CD4-positive, alpha-beta T cell treated with Interleukin-4 for 1 hour (primary cell): ENCODE measurements at places on chromosomes 13 and 19.

DNA sequence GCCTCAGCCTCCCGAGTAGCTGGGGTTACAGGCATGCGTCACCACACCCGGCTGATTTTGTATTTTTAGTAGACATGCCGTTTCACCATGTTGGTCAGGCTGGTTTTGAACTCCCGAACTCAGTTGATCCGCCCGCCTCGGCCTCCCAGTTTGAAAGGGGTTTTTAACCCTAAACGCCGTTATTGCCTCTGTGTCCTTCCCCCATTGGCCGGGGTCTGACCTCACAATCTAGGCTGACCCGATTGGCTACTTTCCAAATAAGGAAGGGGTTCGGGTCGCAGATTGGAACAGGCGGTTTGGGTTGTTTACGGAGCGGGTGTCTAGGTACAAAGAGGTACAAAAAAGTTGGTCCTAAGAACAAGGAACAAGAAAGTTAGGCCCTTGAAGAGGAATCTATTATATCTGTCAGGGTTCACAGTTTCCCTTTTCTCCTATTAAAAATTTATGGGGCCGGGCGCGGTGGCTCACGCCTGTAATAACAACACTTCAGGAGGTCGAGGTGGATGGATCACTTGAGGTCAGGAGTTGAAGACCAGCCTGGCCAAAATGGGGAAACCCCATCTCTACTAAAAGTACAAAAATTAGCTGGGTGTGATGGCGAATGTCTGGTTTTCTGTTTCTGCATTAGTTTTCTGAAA, 1.0 kb downstream of the ZNF253 start:
- DNase-seq = peak; percentile 76

DNA sequence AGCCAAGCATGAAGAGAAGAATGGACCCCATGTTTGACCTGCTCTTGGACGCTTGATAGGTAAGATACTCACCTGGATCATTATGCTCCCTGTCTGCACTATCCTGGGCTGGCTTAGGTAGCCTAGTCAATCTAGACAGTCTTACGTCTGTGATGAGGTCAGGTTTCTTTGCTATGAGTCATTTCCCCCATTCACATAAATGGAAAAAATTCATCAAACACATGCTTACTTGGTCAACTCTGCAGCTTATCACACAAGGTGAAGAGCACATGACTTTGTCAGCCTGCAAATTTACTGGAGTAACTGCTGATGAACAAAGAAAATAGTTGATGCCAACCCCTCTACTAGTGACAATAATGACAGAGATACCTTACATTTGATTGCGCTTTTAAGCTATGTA, 170.0 kb downstream of the NUFIP1 start:
- DNase-seq = no peak

- DNase-seq = peak; percentile 77
These were observed at the start of gene ZNF579 for GRCh38 chr19:55580628-55581144. ZNF579 (minus strand) TSS chr19:55580848; CDS start chr19:55579639, 1,209 bp downstream.

DNA sequence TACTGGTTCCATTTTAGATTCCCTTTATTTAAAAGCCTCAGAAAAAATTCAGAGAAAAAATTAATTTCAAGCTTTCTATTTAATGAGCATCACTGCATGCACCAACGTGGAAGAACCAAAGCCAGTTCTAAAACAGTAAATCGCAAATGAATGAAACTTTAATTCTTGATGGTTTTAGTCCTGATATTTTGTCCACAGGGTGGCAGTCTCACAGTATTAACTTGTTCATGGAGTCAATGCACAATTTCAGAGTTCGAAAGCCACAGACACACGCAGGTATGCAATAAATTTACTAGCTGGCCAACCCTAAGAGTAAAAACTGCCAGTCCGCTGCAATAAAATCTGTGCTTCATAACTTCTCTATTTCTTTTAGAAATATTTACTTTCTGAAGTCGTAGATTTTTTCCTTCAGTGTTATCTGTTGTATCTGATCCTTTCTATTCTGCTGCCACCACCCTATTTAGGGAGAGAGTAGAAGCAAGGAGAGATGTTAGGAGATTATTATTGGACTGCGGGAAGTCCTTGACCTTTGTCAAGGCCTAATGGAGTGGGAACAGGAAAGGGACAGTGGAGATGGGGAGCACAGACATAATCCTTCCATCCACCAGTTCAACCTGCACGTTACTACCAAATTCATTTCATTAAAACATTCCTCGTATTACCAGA, 7.0 kb upstream of the WBP4 start:
- peak; percentile 36 for DNase-seq

GRCh38 chr19:10000171-10000826, 10.0 kb downstream of the COL5A3 start:
- DNase-seq = peak; percentile 67

GRCh38 chr13:73918691-73919090, 215.5 kb downstream of the KLF12 start:
- DNase-seq = no peak

DNA sequence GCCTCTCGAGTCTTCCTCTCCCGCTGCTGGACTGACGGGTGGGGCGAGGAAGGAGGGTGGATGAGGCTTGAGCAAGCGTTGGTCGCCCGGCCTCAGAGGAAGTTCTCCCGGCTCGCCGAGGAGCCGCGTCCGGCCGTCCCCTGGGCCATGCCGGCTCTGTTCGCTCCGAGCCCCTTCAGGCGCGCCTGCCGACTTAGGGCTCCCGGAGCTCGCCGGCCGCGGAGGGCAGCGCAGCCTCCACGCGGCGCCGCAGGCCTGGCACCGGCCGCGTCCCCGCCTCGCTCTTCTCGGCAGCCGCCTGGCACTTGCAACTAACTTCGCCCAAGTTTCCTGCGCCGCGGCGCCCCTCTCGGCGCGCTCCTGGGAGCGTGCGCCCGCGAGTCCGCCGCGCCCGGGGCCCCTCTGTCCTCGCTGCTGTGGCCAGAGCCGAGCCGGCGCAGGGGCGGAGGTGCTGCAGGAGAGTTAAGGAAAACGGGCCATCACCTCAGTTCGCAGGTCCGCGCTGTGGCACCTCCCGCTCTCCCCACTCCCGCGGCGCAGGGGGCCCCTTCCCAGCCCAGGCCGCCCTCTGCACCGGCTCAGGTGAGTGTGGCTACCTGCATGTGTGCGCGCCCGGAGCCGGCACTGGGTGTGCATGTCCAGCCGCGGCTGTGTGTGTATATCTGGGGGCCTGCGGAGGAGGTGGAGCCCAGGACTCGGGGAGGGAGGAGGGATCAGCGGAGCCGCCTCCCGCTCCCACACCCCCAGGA, 641 bp upstream of the SOX21 start:
- DNase-seq = no peak

DNA sequence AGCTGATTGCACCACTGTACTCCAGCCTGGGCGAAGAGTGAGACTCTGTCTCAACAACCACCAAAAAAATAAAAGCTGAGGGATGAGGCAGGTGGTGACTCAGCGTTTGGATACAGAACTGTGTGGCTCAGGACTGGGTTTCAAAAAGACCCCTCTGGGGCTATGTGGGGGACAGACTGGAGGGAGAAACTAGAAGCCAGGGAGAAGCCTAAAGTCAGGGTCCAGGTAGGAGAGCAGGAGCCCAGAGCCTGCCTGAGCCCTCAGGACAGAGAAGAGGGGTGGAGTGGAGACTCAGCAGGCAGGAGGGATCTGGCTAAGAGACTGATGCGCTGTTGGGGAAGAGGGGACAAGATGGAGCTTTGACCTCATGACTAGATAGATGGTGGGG, 1.8 kb upstream of the CD37 start:
- no peak for DNase-seq

- DNase-seq = no peak
These were observed 33.9 kb downstream of the USP12 start for GRCh38 chr13:27137759-27138158.

- peak; percentile 6 for DNase-seq
These were observed 13.9 kb downstream of the TFDP1 start for GRCh38 chr13:113598481-113598880.

GRCh38 chr19:58284199-58284598, 5.4 kb downstream of the ZNF8 start:
- DNase-seq = no peak

- DNase-seq = no peak
These were observed 78.7 kb upstream of the GPR183 start for GRCh38 chr13:99385940-99386339.

DNA sequence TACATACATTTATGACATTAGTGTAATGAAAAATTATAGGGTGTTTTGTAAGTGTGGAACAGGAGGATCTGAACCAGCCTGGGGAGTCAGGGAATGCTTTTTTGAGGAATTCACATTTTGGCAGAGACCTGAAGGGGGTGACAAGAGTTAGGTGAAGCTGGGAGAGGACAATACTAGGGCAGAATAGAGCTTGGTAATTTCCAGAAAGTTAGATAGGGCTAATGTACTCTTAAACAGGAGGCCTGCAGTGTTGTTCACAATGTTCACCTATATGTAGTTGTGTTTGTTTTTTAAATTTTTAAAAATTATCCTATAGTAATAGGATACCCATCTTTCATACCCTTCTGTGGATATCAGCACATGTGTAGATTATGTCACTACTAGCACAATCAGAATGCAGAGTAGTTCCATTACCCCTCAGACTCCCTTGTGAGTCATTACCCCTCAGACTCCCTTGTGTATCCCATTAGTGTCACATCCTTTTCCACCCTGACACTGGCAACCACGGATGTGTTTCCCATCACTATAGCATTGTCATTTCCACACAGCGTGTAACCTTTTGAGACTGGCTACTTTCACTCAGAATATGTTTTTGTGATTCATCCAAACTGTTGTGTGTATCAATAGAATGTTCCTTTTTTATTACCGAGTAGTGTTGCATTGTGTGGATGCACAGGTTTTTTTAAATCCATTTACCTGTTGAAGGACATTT, 43.1 kb downstream of the PCCA start:
- DNase-seq = no peak

DNA sequence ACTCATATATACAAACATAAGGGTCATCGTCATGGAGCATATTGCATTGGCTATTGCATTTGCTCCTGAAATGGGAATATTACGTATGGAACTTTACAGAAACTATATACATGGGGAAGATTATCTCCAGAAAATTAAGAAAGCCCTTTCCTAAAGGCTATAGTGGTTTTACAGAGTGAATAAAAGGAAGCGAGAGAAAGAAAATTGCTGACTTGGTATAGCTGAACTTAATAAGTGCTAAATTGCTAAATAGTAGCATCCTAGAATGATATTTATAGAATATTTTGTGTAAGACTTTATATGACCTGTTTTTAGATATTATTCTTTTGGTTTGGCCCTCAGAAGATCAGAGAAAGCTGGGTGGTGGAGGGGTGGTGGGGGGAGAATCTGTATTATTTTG, 114.6 kb downstream of the FLT1 start:
- no peak for DNase-seq

- DNase-seq = no peak
These were observed 144.1 kb downstream of the PAN3 start for GRCh38 chr13:28282451-28282850.

DNA sequence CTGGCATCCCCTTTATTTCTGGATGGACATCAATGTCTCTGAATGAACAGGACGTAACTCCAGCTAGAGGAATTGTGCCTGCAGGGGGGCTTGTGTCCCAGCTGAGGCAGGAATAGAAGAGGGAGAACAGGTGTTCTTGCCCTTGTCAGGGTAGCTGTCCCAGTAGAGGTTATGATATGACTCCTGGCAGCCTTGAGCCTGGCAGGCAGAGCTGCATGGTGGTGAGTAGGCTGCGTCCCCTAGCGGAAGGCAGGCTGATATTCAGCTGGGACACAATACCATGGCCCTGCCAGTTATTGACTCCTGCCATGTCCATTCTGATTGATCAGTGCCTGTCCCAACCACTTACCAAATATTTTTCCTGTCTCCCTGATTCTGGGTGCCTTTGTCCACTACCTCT, 197.2 kb downstream of the RAP2A start:
- DNase-seq = no peak

GRCh38 chr13:35876601-35877000, 254.6 kb downstream of the DCLK1 start:
- no peak for DNase-seq

- DNase-seq = no peak
These were observed 409.0 kb downstream of the GPC6 start for GRCh38 chr13:93635616-93636032.

DNA sequence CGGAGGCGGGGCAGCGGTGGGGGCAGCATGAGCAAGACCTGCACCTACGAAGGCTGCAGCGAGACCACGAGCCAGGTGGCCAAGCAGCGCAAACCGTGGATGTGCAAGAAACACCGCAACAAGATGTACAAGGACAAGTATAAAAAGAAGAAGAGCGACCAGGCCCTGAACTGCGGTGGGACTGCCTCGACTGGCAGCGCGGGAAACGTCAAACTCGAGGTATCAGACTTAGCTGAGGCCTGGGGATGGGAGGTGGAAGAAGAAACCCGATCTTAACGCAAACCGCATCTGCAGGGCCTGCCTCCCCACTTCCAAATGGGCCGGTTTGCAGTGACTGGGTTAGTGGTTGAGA, 693 bp downstream of the RFXAP start:
- DNase-seq = peak; percentile 38

- DNase-seq = no peak
These were observed 6.7 kb downstream of the KLK14 start for GRCh38 chr19:51075998-51076397.

- no peak for DNase-seq
These were observed 5.4 kb downstream of the PNPLA6 start for GRCh38 chr19:7540761-7541474.

GRCh38 chr13:78497702-78498355, 105.5 kb downstream of the POU4F1 start:
- no peak for DNase-seq

GRCh38 chr19:17758515-17758914, 7.2 kb downstream of the FCHO1 start:
- no peak for DNase-seq

GRCh38 chr19:11295665-11296245, at the start of gene TSPAN16:
TSPAN16 (plus strand) TSS chr19:11296160; CDS start chr19:11296298, 138 bp downstream.
- no peak for DNase-seq

DNA sequence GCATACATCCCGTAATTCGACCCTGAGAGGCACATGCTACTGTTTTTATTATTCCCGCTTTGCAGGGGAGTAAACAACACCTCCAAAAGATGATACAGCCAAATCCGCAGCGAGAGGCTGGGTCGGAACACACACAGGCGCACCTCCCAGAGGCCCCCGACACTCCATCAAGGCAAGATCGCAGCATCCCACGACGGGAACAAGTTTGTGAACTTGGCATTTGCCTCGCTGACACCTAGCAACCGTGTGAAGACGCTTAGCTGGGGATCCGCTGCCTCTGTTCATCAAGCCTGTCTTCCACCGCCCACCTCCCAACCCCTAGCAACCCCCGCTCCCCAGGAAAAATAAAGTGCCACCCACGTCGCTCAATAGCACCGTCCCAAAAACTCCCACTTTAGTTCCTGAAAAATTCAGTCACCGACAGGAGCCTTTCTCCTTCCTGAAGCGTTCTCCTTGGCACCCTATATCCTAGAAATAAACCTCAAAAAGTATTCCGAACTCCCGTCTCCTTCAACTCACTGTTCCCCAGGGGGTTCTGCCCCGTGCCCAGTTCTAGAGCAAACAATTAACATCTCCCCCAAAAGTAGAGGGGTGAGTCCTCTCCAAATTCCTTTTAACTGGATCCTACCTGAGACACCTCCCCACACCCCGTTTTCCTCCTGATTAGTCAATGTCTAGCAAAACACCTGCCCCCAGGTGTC, 1.7 kb downstream of the GNG7 start:
- DNase-seq = no peak

DNA sequence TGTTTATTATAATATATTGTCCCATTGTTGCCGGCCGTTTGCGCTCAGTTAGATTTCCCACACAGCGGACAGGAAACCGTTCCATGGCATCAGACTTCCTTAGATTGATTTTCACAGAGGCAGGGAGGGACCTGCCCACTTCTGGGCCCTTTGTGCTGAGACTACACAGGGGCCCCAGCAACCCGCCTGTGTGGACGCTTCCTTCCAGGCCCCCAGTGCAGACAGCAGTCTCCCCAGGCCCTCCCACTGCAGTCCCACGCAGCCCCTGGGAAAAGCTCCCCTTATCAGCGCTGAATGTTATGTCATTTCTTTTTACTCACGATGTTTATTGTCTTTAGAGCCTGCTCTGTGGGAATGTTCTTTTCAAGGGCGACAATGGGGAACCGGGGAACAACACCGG, 351.7 kb upstream of the ARGLU1 start:
- no peak for DNase-seq
